ENCODE measurements at places on chromosomes 5 and 9.

DNA sequence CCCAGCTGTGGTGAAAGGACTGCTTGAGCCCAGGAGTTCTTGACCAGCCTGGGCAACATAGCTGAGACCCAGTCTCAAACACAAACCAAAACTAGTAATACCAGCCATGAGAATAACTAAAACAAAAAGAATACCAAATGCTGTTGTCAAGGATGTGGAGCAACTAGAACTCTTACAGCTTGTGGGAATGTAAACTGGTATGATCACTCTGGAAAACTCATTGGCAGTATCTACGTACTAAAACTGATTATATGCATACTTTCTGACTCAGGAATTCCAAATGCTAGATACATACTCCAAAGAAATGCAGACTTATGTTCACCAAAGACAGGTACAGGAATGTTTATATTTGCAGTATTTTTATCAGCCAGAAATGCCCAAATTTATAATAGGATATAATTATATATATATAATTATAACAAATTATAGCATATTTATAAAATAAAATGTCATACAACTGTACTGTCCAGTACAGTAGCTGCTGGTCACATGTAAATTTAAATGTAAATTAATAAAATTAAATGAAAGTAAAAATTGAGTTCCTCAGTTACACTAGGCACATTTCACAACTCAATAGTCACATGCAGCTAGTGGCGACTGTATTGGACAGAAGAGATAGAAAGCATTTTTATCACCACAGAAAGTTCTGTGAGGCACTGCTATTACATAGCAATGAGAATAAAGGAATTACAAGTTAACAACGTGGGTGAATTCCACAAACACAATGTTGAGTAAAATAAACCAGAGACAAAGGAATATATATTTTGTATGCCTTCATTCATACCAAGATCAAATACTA lies 118.5 kb downstream of the GNAQ start:
- DNase-seq, result no peak

GRCh38 chr5:65886387-65886786 lies 40.0 kb upstream of the ERBIN start:
- DNase-seq, result no peak

GRCh38 chr5:8807636-8808035 lies 738.2 kb downstream of the SEMA5A start:
- DNase-seq, result no peak

- DNase-seq, result no peak
Observed at GRCh38 chr9:88007291-88007650, 32.9 kb upstream of the CDK20 start.

GRCh38 chr5:10268100-10268499 lies 18.0 kb downstream of the CCT5 start:
- no peak for DNase-seq

GRCh38 chr5:100643473-100643872 lies 108.3 kb downstream of the FAM174A start:
- no peak for DNase-seq
